ENCODE measurements at places on chromosomes 16 and 17. TPM values are rescaled to one million over a fixed set of nuclear protein-coding genes. Genes with fewer than 3 reads are reported as not detected.

Gene KRTAP4-6
- not detected for total RNA-seq

- no peak for DNase-seq
Observed at GRCh38 chr16:22191532-22192260, 14.4 kb upstream of the EEF2K start.

DNA sequence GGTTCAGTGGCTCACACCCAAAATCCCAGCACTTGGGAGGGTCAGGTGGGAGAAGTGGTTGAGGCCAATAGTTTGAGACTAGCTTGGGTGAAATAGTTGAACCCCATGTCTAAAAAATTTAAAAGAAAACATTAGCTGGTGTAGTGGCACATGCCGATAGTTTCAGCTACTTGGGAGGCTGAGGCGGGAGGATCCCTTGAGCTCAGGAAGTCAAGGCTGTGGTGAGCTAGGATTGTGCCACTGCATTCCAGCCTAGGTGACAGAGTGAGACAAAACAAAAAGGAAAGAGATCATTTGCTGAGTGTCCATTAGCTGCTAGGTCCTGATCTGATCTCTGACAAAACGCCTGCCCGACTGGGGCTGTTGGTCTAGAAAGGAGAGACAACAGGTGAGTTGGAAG, 14.1 kb upstream of the DBNDD1 start:
- no peak for DNase-seq

GRCh38 chr16:50731989-50732832, 9.7 kb upstream of the CYLD start:
- no peak for DNase-seq

Gene CES3
- total RNA-seq: 6.3 TPM

Gene KPNA2
- 17.4 TPM for total RNA-seq

GRCh38 chr16:71218306-71218963, 12.1 kb downstream of the HYDIN start:
- DNase-seq: no peak

- peak; percentile 39 for DNase-seq
Observed at GRCh38 chr17:4444782-4445473, 11.2 kb downstream of the SPNS3 start.

- no peak for DNase-seq
Observed at GRCh38 chr16:11796227-11797165, 562 bp downstream of the ZC3H7A start.

- no peak for DNase-seq
Observed at GRCh38 chr16:17467923-17468540, 2.7 kb downstream of the XYLT1 start.

DNA sequence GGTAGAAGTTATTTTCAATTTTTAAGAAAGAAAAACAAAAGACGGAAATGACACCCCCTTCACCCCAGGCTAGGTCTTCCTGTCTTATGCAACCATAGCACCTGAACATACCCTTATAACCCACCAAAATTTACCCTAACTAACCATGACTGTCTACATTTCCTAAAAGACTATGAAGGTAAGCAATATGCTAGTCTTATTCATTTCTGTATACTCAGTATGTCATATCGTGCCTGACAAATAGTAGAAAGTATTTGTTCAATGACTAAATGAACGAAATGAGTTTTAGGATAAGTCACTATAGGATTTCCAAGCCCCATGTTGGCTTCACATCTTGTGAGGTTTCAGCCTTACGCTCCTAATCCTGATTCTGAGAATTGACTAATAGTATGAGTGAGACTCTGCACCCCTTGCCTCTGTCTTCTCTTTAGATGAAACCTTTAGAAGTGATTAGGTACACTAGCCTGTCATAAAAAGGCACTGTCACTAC, 6.5 kb downstream of the ADAT1 start:
- no peak for DNase-seq

GRCh38 chr17:27620721-27621120, 10.3 kb upstream of the LGALS9 start:
- no peak for DNase-seq

Gene XAF1
- total RNA-seq: under 0.01 TPM

Gene HSDL1
- 36.3 TPM for total RNA-seq

Gene SLC38A7
- 23.4 TPM for total RNA-seq

DNA sequence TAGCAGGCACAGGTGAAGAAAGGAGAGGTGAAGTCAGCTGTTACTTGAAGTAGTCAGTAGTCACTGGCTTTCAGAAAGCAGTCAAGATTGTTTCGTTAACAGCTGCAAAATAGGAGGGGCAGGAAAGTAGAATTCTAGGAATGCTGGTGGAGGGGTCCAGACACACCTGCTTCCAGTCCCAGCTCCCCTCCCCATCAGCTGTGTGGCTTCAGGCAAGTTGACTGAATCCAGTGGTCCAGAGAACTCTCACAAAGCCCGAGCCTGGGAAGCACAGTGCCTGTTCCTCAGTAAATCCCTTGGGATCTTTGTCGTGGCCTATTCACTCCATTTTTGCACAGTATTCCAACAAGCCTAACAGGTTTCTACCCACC, 4.6 kb upstream of the SOCS1 start:
- DNase-seq: no peak

Gene TOX3
- 0.13 TPM for total RNA-seq

DNA sequence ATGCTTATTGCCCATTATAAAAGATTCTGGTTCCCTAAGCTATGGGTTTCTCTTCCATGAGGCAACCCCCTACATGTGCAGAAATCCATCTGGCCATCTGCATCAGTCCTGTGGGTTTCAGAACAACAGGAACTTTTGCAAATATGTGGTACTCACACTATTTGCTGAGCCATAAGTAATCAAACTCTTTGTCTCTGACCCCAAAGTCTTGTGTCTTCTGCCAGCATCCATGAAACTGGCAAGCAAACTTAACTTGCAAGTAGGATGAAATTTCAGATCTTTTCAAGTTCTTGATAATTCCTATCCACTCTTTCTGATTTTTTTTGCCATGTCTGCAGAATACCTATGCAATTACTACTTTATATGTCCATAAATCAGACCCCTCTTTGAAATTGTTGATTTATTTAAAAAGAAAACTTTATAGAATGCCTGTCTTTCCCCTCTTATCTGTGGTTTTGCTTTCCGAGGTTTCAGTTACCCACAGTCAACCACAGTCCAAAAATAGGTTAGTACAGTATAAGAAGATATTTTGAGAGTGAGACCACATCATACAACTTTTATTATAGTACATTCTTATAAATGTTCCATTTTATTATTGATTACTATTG, 158.4 kb upstream of the IRX3 start:
- no peak for DNase-seq

Gene UNC13D
- 17.0 TPM for total RNA-seq

Gene UNC119
- 21.9 TPM for total RNA-seq

DNA sequence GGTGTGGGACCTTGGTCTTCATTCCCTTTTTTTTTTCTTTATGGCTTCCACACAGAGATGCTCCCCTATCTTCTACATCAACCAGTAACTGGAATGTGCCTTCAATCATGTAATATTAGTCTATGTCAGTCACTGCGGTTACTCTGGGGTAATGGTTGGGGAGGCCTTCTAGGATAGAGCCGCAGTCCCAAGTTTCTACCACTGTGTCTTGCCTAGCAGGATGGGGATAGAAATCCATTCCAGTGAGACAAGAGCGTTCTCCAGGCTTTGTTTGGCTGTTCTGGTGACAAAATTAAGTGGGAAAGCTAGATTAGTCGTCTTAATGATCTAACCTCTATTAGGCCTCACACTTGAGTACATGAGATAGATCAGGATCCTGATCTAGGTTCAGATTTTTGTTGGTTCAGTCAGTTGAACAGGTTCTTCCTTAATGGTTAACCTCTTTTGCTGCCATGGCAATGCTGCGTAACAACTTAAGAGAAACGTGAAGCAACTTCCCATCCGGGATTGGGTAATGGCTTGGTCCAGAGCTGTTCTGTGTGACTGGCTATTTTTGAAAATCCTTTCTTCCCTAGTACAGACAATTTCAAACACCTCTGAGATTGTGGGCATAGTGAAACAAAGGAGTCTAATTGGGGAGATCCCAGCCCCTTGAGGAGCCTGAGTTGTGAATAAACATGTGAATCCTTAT, 8.7 kb downstream of the MSL1 start:
- DNase-seq: no peak

Gene SOCS1
- total RNA-seq: 0.77 TPM

DNA sequence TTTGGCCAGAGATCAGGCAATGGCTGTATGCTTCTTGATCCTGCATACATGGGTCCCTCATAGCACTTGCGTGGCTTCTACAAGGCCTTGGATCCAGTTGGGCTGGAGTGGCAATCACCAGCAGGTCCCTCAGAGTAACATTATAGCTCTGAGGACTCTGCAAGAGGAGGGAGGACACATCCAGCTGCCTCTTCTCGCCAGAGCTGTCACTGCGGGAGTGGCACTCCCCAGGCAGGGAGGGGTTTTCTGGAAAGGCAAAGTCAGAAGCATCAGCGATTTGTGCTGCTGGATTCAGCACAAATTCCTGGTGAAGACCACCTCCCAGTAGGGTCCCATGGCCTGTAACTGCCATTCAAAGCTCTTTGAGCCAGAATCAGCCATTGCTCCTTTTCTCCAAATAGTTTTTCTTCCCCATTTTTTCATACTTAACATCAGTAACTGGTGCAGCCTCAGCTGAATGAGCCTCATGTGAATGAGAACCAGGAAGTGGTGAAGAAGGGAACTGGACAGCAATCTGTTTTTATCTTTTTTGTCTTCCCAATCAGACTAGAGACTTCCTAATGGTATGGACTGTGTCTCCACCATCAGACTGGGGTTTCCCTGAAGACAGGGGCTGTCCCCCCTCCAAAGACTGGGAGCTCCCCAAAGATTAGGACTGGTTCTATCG, 40.6 kb upstream of the HOXB13 start:
- DNase-seq: no peak
